A172 (cell line): ENCODE measurements at places on chromosomes 13 and 19. TPM values are rescaled to one million over a fixed set of nuclear protein-coding genes. Genes with fewer than 3 reads are reported as not detected.

Gene KLK2
- total RNA-seq: not detected in 2 replicates

Gene DMAC2
- 56.3 and 66.1 TPM in 2 replicates for total RNA-seq

Gene SIPA1L3
- 27.2 and 42.2 TPM in 2 replicates for total RNA-seq

Gene RNF17
- total RNA-seq: not detected in 2 replicates

Gene BRME1
- 0.48 and 3.0 TPM in 2 replicates for total RNA-seq

Gene CYP2A7
- not detected in 2 replicates for total RNA-seq

Gene LRRC63
- 0.22 and 0.29 TPM in 2 replicates for total RNA-seq

Gene C3
- total RNA-seq: 0.47 and 1.9 TPM in 2 replicates

Gene PTH2
- not detected in 2 replicates for total RNA-seq

Gene NANOS3
- not detected in 2 replicates for total RNA-seq

Gene NLRP4
- 0.03 TPM in 1 of 2 replicates, not detected in the other for total RNA-seq

Gene IZUMO2
- total RNA-seq: not detected in 2 replicates

Gene FGF22
- total RNA-seq: 0.17 TPM in 1 of 2 replicates, not detected in the other

Gene TNFSF9
- not detected in 2 replicates for total RNA-seq

Gene BIVM
- 31.6 and 31.8 TPM in 2 replicates for total RNA-seq

Gene NLRP7
- not detected in 2 replicates for total RNA-seq

Gene HSD17B14
- 9.9 and 14.6 TPM in 2 replicates for total RNA-seq

Gene ZNF573
- total RNA-seq: 4.9 and 6.0 TPM in 2 replicates

Gene CA11
- total RNA-seq: 2.3 and 5.8 TPM in 2 replicates

Gene SLC1A6
- total RNA-seq: not detected in 2 replicates

Gene THSD1
- 9.5 and 10.8 TPM in 2 replicates for total RNA-seq

Gene PTPRH
- 12.3 and 18.4 TPM in 2 replicates for total RNA-seq

Gene ATP4B
- not detected in 2 replicates for total RNA-seq

Gene CD177
- 0.67 and 0.78 TPM in 2 replicates for total RNA-seq

Gene HCN2
- 9.3 and 12.7 TPM in 2 replicates for total RNA-seq

Gene NDFIP2
- 28.5 and 33.8 TPM in 2 replicates for total RNA-seq

Gene GIPC1
- 302 and 408 TPM in 2 replicates for total RNA-seq

Gene GRIK5
- 0.76 and 1.9 TPM in 2 replicates for total RNA-seq

Gene ANKLE1
- 0.24 and 0.60 TPM in 2 replicates for total RNA-seq

Gene METTL21C
- not detected in 2 replicates for total RNA-seq

Gene KLK12
- not detected in 2 replicates for total RNA-seq

Gene KPTN
- total RNA-seq: 3.0 and 4.2 TPM in 2 replicates

Gene ZNF225
- 3.7 and 3.9 TPM in 2 replicates for total RNA-seq

Gene PSG7
- 0.07 TPM in 1 of 2 replicates, not detected in the other for total RNA-seq

Gene ZNF614
- total RNA-seq: 14.3 and 15.3 TPM in 2 replicates

Gene CERS1
- 3.1 and 5.3 TPM in 2 replicates for total RNA-seq

Gene ZNF71
- 16.2 and 22.4 TPM in 2 replicates for total RNA-seq

Gene EFNA2
- total RNA-seq: 9.1 and 9.9 TPM in 2 replicates

Gene USPL1
- total RNA-seq: 16.8 and 17.0 TPM in 2 replicates

Gene ZNF611
- 9.7 and 11.7 TPM in 2 replicates for total RNA-seq

Gene DOCK6
- total RNA-seq: 3.8 and 4.4 TPM in 2 replicates

Gene ADAMTS10
- 7.7 and 8.1 TPM in 2 replicates for total RNA-seq

Gene GPR108
- total RNA-seq: 57.8 and 62.3 TPM in 2 replicates

Gene ZNF234
- 10.5 and 13.2 TPM in 2 replicates for total RNA-seq

Gene ZIC5
- 1.5 and 2.4 TPM in 2 replicates for total RNA-seq

Gene TEX29
- total RNA-seq: not detected in 2 replicates

Gene FFAR2
- not detected in 2 replicates for total RNA-seq

Gene CEACAM21
- total RNA-seq: not detected in 2 replicates

Gene NCR1
- total RNA-seq: not detected in 2 replicates

Gene PHF11
- 20.9 and 21.8 TPM in 2 replicates for total RNA-seq

Gene CCDC194
- not detected in 2 replicates for total RNA-seq

Gene LILRB1
- not detected in 2 replicates for total RNA-seq

Gene IGSF23
- not detected in 2 replicates for total RNA-seq

Gene TBXA2R
- 3.4 and 7.4 TPM in 2 replicates for total RNA-seq

Gene WDR87
- not detected in 2 replicates for total RNA-seq

Gene FGF21
- total RNA-seq: not detected in 2 replicates

Gene CCDC106
- 2.6 and 6.0 TPM in 2 replicates for total RNA-seq

Gene TGFBR3L
- 0.34 TPM in 1 of 2 replicates, not detected in the other for total RNA-seq
